ENCODE measurements at places on chromosomes 5 and 9. TPM values are rescaled to one million over a fixed set of nuclear protein-coding genes. Genes with fewer than 3 reads are reported as not detected.

- no peak for DNase-seq
These were observed 266.6 kb downstream of the SMARCA2 start for GRCh38 chr9:2281803-2282185.

DNA sequence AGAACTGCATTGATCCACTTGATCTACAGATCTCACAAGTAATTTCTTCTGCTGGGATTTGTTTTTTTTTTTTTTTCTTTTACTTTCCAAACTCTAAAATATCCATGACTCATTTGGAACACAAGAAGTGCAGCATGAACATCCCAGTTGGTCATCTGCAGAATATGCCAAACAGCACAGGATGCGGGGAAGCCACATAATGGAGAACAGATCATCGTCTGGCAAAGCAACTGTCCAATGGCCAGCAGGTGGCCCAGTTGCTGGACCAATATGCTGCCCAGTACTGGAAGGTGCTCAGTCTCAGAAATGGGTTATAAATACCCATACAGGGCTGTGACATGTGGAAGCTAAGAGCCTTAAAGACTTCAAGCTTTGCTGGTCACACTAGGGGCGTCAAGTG is 221.3 kb upstream of the TAS2R1 start:
- DNase-seq: no peak

Gene IL9
- not detected for total RNA-seq

Gene TAF11L10
- total RNA-seq: not detected

Gene NUTM2F
- total RNA-seq: not detected

Data from pulmonary artery endothelial cell (primary cell).